T-helper 2 cell treated with Interferon-gamma antibody and Interleukin-4, amounts not matched to agents 100 ng/mL and 5 ng/mL, for 36 hours (primary cell): ENCODE measurements at places on chromosomes 2 and 18. TPM values are rescaled to one million over a fixed set of nuclear protein-coding genes. Genes with fewer than 3 reads are reported as not detected.

C2orf78 gene
- total RNA-seq = not detected in 2 replicates

COX7A2L gene
- 71.7 and 76.1 TPM in 2 replicates for total RNA-seq

LCT gene
- total RNA-seq = 0.64 and 0.86 TPM in 2 replicates

CETN1 gene
- not detected in 2 replicates for total RNA-seq

CDH2 gene
- 0.05 and 0.48 TPM in 2 replicates for total RNA-seq

SLC39A6 gene
- 22.3 and 23.4 TPM in 2 replicates for total RNA-seq

IMPA2 gene
- 18.6 and 21.7 TPM in 2 replicates for total RNA-seq
